Ureter (tissue), 1 donor: ENCODE measurements at places on chromosomes 2 and 18. TPM values are rescaled to one million over a fixed set of nuclear protein-coding genes. Genes with fewer than 3 reads are reported as not detected.

DNA sequence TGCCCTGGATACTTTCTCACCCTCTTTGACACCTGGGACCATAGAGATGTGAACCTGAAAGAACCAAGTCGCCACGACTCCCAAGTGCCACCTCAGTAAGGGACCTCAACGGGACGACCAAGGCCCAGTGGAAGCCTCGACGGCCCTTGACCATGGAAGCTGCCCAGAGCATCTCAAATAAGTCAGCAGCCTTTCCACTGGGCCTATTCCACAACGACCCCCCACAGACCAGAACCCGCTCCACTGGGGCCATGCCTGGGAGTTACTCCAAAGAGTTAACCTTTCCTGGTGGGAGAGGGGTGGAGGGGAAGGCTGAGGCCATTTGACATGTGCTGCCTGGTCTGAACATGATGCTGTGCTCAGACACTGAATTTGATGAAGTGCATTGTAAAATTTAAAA is 146.9 kb downstream of the KLHL29 start:
- no peak for DNase-seq

DNA sequence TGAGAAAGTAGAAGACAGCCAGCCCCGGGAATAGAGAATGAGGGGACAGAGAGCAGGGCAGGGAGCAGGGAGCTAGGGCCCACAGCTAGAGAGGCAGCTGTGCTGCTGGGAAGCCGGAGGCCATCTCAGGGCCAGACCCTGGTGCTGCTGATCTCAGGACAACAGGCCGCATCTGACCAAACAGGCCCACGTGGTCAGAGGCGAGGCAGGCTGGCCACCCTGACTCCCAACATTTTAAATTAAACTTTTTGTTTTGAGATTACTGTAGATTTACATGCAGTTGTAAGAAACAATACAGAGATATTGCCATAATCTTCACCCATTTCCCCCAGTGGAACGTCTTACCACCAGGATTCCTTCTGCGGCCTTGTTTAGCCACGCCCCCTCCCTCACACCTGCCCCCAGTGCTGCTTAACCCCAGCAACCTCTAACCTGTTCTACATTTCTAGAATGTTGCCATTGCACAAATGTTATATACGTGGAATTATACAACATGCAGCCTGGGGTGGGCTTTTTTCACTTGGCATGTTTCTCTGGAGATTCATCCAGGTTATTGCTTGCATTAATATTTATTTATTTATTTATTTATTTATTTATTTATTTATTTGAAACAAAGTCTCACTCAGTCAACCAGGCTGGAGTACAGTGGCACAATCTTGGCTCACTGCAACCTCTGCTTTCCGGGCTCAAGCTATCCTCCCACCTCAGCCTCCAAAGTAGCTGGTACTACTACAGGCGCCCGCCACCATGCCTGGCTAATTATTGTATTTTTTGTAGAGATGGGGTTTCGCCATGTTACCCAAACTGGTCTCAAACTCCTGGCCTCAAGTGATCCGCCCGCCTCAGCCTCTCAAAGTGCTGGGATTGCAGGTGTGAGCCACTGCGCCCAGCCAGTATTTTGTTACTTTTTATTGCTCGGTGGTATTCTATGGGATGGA is 48.6 kb upstream of the GPR17 start:
- peak; percentile 13 for DNase-seq

DNA sequence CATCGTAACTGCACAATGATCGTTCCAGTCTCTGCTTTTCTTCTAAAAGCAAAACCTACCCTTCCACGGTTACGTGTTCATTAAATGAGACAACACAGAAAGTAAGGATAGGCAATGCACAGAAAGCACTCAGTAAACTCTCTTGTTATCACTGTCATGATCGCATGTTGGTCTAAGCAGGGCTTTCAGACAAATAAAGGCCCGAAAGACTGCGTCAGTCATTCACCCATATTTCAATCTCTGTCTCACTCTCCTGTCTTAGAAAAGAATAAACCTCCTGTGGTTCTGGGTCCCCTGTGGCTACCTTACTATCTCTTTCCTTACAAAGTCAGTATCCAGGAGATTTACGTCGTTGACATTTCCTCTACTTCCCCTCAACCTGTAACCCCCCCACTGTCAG is 160.9 kb downstream of the VAPA start:
- no peak for DNase-seq

DNA sequence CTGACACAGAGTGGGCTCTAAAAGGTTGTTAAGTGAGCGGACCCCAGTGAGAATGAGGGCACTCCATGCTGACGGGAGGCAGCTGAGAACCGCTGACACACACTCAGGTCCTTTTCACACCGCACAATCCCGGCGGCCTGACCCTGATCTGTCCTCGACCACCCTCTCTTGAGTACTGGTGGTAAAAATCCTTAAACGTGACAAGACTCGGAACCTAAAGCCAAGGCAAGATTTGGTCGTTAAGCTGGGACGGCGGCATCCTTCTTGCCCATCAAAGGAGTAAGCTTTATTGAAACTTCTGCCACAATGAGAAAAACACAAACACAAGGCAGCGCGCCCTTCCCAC is 569 bp downstream of the TMX3 start:
- no peak for DNase-seq

GRCh38 chr18:62398291-62398690 is 73.2 kb downstream of the TNFRSF11A start:
- no peak for DNase-seq

DNA sequence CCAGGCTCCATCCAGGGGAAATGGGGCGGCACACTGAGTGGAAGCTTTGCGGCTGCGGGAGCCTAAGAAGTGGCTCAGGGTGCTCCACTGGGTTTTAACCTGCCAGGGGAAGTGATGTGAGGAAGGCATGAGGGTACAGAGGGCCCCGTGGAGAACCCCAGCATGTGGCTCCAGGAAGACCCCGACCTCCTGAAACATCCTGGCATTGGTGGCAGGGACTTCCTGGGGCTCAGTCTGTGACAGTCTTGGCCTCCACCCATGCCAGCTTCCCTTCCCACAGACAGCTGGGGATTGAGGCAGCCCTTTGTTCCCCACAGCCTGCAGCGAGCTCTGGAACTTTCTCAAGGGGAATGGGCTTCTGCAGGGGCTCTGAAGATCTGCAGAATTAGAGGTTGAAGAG is 146.6 kb downstream of the TNS1 start:
- no peak for DNase-seq

- DNase-seq = no peak
Observed at GRCh38 chr2:123566291-123566946, 458.7 kb upstream of the CNTNAP5 start.

GRCh38 chr2:237427769-237428506 is 14.0 kb upstream of the COL6A3 start:
- peak; percentile 27 for DNase-seq

DNA sequence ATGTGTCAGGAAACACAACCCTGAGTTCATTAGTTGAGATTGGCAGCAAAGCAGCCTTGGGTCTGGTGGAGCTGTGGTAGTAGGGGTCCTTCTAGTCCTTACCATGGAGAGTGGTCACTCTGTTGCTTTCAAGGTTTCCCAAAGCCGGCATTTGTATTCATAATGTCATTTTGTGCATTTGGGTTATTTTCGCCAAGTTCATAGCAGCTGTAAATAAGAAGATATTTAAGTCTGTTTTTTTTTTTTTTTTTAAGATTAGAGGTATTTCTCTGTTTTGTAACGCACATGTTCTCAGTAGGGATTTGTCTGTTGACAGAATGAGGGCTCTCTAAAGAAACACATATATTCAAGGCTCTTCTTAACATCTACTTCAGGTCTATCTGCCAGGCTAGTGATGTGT is 114.1 kb downstream of the PRPF40A start:
- DNase-seq = no peak

DNA sequence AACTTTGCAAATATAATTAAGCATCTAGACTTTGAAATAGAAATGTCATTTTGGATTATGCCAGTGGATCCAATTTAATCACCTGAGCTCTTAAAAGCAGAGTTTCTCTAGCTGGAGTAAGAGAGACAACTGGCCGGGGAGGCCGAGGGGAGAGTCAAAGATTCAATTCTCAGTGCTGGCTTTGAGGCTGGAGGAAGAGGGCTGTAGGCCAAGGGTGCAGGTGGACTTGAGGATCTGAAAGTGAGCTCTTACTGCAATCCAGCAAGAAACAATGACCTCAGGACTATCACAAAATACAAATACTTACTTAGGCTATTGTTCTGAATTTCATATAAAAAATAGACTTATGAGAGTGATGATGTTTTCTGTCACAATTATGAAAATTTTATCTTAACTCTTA is 814.5 kb downstream of the CBLN2 start:
- no peak for DNase-seq

DNA sequence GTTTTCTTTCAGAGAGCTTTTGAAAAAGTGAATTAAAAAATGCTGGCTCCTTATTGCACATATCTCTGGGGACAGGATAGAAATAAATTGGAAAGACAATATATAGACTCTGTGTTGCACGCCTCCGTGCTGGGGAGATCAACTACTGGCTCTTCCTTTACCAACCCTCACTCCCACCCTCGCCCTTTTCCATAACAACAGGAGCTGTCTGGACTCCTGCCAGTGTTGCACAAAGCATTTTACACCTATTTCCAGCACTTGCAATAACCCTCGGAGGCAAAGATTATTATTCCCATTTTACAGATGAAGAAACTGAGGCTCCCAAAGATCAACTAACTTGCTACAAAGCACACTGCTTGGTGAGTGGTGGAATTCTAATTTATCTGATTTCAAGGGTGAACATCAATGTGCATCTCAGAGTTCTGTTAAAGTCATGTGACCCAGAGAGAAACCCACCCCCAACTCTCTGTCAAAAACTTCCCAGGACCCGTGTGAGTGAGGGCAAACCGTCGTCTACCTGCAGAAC is 4.2 kb downstream of the CREG2 start:
- DNase-seq = no peak

- no peak for DNase-seq
Observed at GRCh38 chr18:2532797-2533196, 38.5 kb downstream of the METTL4 start.

DNA sequence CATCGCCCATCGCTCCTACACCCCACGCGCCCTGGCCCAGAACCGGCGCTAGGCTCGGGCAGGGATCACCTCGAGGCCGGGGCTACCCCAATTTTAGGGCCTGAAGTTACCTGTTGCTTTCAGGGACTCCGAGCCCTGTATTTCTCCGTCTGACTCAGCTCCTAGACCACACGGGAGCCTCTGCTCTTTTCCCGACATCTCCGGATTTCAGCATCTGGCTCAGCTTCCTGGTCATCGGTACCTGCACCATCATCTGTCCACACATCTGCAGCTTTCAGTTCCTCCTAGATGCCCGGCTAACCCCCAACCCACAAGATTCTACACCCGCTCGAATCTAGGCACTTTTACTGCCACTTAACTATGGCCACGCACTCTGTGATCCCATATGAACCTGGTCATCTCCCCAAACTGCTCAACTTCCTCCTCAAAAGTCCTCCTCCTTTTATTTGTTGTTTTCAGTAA is 12.1 kb upstream of the HMSD start:
- no peak for DNase-seq

DNA sequence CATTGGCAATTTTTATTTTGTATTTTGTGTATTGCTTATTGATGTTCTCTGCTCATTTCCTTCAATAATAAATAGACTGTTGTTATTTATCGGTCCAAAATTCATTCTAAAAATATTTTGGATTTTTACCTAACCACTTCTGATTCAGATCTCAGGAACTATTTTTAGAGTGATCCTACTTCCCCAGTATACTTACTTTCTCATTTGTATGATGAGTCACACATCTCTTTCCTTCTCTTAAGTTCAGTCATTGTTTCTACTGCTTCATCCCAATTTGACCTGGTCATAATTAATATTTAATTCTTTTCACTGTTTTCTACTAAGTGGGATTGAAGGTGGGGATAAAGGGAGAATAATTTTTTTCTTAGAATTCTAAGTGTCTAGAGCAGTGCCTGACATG is 75.1 kb downstream of the AGPS start:
- no peak for DNase-seq

DNA sequence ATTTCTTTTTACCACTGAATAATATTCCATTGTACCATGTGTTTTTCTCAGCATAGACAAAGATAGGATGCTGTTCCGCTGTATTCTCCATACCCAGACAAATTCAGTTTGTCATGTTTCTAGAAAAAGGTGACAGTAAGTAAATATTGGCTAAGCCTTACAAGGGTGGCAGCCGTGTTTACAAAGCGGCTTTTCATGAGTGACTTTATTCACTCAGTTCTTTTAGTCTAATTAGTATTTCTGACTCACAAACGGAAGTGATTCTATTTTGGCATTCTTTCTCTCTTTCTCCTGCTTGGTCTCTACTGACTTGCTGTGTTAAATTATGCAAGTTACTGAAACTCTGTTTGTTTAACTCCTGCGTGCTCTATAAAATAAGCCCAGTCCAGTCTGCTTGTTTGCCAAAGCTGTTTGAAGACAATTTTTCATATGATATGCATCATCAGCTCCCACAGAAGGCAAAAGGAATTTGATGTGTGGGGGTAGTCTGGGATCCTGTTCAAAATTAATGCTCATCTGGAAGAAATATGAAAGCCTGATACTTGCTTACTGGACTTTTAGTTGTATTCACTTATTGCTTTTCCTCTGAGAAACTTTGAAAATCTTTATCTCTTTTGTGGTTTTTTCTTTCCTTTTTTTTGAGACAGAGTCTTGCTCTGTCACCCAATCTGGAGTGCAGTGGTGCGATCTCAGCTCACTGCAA is 2.3 kb upstream of the PLEKHH2 start:
- no peak for DNase-seq

DNA sequence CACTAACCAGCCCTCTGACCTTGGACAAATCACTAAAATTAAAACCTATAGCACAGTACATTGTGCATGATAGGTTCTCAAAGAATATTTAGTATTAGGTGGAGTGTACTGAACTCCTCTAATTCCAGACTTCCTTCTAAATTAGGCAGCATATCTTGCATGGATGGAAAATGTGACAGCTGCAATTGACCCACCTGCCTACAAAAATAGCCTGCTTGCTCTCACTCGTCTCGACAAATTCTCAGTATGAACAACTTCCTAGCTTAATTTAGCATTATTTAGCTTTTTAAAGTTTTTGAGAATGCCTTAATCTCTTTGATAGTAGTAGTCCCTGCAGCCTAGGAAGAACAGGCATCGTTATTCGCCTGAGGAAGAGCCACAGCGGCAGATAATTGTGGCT is 482.0 kb downstream of the PIK3C3 start:
- no peak for DNase-seq

DNA sequence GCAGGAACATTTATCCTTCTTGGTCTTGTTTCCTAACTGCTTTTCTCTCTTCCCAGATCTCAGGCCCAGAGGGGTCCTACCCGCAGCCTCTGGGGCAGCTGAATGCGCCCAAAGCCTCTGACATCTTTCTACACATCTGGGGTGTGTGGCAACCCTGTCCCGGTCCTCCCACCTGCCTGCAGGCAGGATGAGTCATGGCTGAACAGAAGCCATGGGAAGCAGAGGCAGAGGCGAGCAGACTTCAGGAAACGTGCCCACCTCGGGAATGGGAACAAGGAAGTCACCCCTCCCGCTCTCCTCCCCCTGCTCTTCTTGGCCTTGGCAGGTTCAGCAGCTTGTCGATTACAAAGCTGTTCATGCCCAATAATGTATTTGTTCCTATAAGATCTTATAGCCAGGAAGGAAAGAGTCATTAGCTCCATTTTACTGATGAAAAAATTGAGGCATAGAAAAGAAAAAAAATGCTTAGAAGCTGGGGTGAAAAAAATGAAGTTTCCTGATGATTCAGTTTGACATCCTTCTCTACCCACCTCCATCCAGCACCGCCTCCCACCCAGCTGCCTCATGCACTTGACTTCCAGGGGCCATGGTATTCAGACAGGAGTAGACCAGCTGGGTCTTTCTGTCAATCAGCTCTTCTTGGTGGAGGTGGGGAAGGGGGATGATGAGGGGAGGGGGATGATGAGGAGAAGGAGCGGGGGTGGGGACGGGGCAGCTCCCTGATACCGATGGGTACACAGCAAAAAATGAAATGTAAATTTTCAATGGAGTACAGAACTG is 10.4 kb upstream of the KCNF1 start:
- no peak for DNase-seq

Gene CNTNAP5
- 1.5 TPM for total RNA-seq

Gene CTDP1
- 23.8 TPM for total RNA-seq

Gene LRATD1
- total RNA-seq = 27.5 TPM

Gene SLC35F6
- total RNA-seq = 40.9 TPM
